ENCODE measurements at places on chromosomes 2 and 18.

- no peak for DNase-seq
- peak overlapping the region; percentile 83 for H3K27ac ChIP-seq
- H3K4me3 ChIP-seq = no peak overlapping the region
- H3K36me3 ChIP-seq = peaks cover 6% of the 10 kb centered on the region
Measured at GRCh38 chr2:174901075-174901474, 104.1 kb downstream of the CHN1 start.

- H3K27me3 ChIP-seq = no peaks in the 10 kb centered on the region
- DNase-seq = no peak
- H3K4me1 ChIP-seq = peaks cover 8% of the 10 kb centered on the region
- no peak overlapping the region for H3K27ac ChIP-seq
- no peak overlapping the region for H3K4me3 ChIP-seq
- no peaks in the 10 kb centered on the region for H3K36me3 ChIP-seq
Measured at GRCh38 chr2:240397542-240397916, 37.9 kb upstream of the GPC1 start.

- H3K4me3 ChIP-seq = no peak overlapping the region
- DNase-seq = no peak
- peaks cover 16% of the 10 kb centered on the region for H3K4me1 ChIP-seq
- no peaks in the 10 kb centered on the region for H3K27me3 ChIP-seq
Measured at GRCh38 chr18:58241877-58242276, 197.9 kb downstream of the NEDD4L start.

GRCh38 chr18:75211953-75212750 is 1.6 kb downstream of the TSHZ1 start:
- peak overlapping the region; percentile 87 for H3K4me3 ChIP-seq
- no peaks in the 10 kb centered on the region for H3K36me3 ChIP-seq
- peak overlapping the region; percentile 98 for H3K27ac ChIP-seq
- DNase-seq = no peak
- no peaks in the 10 kb centered on the region for H3K27me3 ChIP-seq
- H3K4me1 ChIP-seq = peaks cover 65% of the 10 kb centered on the region

DNA sequence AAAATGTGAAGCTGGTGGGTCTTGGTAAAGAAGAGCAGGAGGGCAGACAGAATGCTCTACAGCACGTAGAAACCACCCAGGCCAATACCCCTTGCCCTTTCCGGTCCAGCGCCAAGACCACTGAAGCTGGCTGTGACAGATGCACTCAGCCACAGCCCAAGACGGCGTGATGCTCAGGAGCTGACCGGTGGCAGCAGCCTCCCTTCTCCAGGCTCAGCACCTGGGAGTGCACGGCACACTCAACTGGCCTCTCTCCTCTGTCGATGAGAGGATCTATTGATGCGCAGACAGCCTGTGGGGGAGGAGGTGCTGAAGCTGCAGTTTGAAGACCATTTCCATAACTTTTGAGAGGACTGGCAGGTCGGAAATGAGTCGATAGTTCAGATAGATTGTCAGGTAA is 141.0 kb upstream of the MYT1L start:
- no peaks in the 10 kb centered on the region for H3K36me3 ChIP-seq
- peaks cover 13% of the 10 kb centered on the region for H3K27me3 ChIP-seq
- H3K4me3 ChIP-seq = no peak overlapping the region
- DNase-seq = no peak

Measured in mesothelial cell of epicardium (in vitro differentiated cells).